ENCODE measurements at places on chromosomes 16 and 17. TPM values are rescaled to one million over a fixed set of nuclear protein-coding genes. Genes with fewer than 3 reads are reported as not detected.

Gene KRTAP4-4
- total RNA-seq: not detected

Gene TP53TG3D
- not detected for total RNA-seq

Gene FADS6
- total RNA-seq: 0.82 TPM

Gene TIMM22
- 16.2 TPM for total RNA-seq

Gene CRYBA1
- total RNA-seq: not detected

Gene KRTAP9-3
- not detected for total RNA-seq
